Osteocyte (in vitro differentiated cells): ENCODE measurements at places on chromosomes 2 and 18.

GRCh38 chr2:157193461-157193860, 64.0 kb upstream of the GALNT5 start:
- DNase-seq, result no peak

DNA sequence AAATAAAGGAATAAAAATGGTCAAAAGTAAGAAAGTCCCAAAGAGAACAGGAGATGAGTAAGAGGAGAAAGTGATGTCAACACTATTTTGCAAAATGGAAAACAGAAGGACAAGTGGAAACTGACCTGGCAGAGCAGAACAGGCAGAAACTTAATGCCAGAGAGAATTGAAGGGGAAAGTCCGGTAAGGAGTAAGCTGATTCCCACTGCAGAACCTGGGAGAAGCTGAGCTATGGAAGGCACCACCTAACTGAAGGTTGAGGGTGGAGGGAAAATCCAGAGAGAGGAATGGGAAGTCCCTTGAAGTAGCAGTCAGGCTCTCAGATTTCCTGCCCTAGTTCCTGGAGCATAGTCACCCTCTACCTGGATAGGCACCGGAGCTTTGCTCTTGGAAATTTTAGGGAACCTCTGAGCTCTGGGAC, 59.8 kb downstream of the MOGAT1 start:
- DNase-seq, result peak; percentile 17

GRCh38 chr18:79484661-79485621, 89.2 kb downstream of the NFATC1 start:
- peak; percentile 94 for DNase-seq

DNA sequence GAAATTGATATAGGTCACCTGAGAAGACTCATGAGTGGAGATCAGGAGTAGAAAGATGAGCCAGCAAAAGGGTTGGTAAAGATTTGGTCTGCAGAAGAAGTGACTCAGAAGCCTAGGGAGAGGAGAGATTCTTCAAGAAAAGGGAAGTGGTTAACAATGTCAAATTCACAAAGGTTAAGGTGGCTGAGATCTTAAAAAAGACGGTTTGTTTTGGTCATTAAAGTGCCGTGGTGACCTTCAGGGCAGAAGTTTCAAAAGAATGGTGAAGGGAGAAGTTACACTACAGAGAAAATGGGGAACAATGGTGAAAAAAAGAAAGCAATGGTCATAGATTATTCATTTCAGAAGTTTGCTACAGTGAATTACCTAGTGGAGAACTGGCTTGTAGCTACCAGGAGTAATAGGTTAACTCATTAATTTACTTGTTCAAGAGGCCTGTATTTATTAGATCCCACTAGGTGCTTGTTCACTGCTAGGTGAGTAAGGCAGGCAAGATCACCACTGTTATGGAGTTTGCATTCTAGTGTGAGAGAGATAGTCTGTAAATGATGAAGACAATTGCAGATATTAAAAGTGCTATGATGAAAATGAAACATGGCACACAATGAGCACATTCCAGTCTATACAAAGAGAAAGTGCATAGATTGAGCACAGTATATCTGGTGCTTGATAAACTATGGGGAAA, 43.0 kb downstream of the FBXO48 start:
- no peak for DNase-seq

- DNase-seq, result no peak
Measured at GRCh38 chr2:48496849-48497248, 33.1 kb upstream of the STON1 start.

- peak; percentile 76 for DNase-seq
Measured at GRCh38 chr2:240236217-240237111, 96.0 kb upstream of the OTOS start.

GRCh38 chr2:51981783-51982182, 949.9 kb upstream of the NRXN1 start:
- no peak for DNase-seq
